ENCODE measurements at places on chromosomes 2 and 18. TPM values are rescaled to one million over a fixed set of nuclear protein-coding genes. Genes with fewer than 3 reads are reported as not detected.

GRCh38 chr2:57981083-57981768 lies 65.4 kb upstream of the VRK2 start:
- DNase-seq, result no peak

GRCh38 chr2:108593547-108594098 lies 59.4 kb downstream of the LIMS1 start:
- no peak for DNase-seq

- no peak for DNase-seq
These were observed 31.0 kb downstream of the EDAR start for GRCh38 chr2:108958002-108958401.

- DNase-seq, result no peak
These were observed 61.4 kb downstream of the CPS1 start for GRCh38 chr2:210617732-210618330.

CHRNA1 gene
- 0.34 TPM for total RNA-seq

NYAP2 gene
- 1.5 TPM for total RNA-seq
